ENCODE measurements at places on chromosomes 5 and 9. TPM values are rescaled to one million over a fixed set of nuclear protein-coding genes. Genes with fewer than 3 reads are reported as not detected.

DNA sequence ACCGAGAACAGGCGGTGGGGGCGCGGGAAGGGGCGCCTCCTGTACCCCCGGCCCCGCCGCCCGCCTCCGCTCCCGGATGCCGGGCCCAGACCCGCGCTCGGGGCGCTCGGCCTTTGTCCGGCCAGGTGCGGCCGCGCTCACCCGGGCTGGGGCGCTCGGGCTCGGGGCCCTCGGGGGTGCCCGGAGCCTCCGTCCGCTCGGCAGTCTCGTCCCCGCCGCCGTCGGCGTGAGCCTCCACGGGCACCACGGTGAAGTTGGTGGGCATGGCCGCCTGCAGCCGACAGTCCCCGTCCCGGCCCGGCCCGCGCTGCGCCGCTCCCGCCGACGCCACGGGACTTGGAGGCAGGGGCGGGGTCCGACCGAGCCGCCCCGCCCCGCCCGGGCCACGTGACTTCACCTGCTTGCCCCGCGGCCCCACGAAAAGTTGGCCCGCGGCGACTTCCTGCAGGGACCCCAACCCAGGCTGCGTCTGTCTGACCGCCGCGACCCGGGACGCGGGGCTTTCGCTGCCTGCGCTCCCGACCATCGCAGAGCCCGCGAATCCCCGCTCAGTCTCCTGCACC is at the start of gene SLC12A7:
SLC12A7 (minus strand) TSS at position 337 of the 563 bp plus-strand sequence; CDS start at position 265, 72 bp downstream.
- no peak for DNase-seq

Gene PCDHA1
- not detected for polyA plus RNA-seq

Gene REEP2
- polyA plus RNA-seq = 4.8 TPM

- DNase-seq = no peak
Observed at GRCh38 chr9:7028591-7028990, 270.8 kb downstream of the KDM4C start.

DNA sequence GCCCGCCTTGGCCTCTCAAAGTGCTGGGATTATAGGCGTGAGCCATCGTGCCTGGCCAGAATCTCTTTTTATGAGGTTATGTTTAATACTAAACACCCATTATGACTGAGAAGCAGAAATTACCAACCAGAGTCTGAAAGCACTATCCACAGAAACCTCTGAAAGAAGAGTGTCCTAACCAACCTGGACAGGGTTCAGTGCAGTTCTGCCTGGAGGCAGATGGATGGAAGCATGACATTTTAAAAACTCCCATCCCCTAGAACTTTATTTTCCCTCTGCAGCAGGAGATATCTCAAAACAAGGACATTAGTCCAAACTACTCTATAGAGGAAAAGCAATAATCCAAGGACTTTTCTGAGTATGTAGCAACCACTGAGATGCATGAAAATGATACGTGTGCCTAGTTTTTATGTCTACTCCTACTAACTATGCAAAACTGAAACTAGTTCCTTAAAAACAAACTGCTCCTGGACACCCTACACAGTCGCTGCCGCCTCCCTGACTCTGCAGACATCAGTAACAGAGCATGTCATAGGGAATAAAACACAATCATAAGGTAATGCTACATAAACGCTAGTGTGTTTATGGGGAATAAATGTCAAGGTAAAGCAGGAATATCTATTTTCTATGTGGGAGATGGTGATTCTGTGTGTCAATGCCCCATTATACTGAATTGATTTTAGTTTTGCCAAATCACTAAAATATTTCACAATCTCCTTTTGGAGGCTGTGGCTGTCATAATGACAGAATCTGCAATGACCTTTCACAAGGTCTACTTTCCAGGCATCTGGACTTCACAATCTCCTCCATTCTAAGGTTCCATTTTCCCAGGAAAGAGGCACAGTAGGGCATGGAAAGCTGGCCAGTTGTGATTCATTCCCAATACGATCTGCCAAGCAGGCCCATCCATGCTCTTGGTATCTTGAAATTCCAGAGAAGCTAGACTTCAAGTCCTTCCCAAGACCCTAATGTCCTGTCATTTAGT is 122.8 kb downstream of the SIL1 start:
- DNase-seq = no peak

DNA sequence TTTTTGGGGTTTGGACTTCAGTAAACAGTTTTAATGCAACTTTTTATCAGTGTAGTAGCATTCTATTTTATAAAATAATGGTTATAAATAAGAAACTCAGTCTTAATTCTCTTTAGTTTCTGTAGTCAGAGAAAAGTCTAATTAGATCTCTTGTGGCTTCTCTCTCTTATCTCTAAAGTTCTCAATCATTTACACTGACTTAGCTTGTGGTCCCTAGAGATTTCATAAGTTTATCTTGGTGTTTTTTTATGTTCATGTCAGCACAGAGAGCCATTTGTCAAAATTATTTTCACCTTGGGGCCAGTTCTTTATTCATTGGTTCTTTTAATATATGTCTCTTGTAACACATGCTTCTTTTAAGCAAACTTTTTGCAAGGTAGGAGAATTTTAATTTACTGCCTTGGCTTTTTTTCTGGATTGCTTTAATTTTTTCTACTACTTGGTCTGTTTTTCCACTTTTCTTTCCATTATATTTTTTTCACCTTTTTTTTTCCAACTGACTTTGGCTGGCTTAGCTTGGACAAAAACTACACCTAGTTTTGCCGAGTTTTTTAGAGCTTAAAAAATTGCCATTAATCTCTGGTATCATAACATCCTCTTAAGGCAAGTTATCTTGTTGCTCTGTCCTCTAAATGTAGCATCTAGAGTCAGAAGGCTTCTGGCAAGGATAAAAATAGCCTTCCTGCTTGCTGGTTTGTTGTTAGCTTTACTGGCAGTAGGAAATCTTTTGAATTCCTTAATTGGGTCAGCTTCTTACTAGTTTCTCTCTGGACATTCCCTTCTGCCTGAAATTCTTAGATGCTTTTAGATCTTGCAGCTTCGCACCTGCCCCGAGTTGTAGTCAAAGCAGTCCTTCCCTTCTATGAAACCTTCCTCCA is 35.3 kb downstream of the CPEB4 start:
- DNase-seq = no peak

GRCh38 chr9:121373011-121373729 is 3.1 kb upstream of the STOM start:
- DNase-seq = no peak

Gene GADD45G
- 21.0 TPM for polyA plus RNA-seq

DNA sequence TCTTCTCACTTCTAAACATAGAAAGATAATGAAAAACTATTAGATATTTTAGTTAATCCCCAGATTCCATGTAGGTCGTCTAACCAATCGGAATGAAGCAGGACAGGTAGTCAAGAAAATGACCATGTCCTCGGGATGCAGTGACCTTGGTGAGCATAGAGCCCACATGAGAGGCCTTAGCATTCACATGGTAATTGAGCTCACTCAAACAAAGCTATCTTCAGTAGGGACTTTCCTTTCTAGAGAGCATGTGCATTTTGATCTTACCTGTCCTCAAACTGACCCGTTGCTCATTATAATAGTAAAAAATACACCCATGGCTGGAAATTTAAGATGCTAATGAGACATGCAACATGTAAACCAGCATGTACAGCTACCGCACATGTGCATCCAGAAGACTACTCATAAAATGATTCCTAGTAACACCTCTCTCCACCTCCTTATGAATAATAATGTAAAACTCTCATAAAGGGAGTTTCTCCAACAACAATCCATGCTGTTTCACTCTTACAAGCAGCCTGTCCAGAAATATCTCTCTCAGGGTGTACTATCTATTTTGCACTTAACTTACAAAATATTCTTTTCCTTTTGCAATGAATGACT is 274.0 kb upstream of the CDH9 start:
- DNase-seq = no peak

Gene CNTNAP3
- polyA plus RNA-seq = 4.4 TPM

Gene ITK
- 92.8 TPM for polyA plus RNA-seq

Gene NUTM2G
- 0.02 TPM for polyA plus RNA-seq

DNA sequence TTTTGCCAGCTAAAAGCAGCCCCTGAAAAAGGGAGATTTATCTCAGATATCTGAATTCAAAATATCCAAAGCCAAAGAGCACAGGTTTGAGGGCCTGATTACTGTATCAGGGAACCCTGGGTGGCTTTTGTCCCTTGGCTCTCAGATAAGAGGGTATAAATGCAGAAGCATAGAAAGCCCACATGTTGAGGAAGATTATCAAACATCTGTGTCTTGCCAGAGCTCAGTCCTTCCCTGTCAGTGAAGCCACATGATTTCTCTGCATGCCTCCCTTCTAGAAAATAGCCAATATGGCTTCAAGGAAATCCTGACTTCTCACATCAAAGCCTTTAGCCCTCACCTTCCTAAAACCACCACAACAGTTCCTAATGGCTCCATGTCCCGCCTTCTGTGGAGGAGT is 408.0 kb upstream of the DMAC1 start:
- no peak for DNase-seq

DNA sequence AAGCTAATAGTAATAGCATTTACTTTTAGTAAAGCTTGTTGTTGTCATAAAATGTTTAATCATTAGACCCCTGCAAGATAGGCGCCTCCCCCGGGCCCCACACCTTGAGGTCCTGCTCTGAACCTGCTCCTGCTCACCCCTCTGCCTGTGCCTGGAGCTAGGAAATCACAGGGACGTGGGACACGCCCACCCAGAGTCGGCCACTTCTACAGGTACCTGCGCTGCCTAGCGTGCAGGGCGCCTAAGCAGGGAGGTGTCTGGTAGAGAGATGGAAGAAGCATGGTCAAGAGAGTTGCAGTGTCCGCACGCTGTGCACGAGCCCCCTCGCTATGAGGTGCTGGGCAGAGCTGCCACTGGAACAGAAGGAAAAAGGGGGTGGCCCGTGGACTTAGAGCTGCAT is 52.6 kb downstream of the HINT1 start:
- DNase-seq = no peak

DNA sequence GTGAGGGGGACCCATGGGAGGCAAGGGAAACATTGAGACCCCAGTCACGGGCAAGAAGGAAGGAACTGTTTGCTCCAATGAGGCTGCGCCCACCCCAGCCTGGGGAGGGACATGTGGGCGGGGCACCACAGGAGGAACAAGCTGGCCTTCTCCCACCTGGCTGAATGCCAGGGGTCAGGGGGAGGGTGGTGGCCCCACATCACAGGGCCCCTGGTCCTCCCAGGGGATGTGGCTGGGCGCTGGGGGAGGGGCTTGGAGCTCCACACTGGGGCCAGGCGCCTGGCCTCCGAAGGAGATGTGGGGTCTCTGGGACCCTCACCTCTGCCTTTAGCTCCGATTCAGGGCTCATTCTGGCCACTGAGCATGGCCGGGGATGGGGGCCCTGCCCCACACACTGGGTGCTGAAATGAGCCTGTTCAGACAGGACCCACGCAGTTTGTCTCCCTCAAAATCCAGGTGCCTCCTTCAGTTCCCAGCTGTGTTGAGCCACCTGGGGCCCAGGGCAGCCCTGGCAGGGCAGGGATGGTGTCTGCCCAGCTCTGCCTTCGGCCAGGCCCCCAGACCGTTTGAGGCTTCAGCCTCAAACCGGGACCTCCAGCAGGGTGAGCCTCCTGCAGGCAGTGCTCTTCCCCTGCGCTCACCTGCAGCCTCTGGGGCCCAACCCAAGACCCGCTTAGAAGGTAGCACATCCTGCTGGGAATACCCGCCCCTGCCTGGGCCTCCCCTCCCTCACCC is 33.2 kb upstream of the NOTCH1 start:
- no peak for DNase-seq

DNA sequence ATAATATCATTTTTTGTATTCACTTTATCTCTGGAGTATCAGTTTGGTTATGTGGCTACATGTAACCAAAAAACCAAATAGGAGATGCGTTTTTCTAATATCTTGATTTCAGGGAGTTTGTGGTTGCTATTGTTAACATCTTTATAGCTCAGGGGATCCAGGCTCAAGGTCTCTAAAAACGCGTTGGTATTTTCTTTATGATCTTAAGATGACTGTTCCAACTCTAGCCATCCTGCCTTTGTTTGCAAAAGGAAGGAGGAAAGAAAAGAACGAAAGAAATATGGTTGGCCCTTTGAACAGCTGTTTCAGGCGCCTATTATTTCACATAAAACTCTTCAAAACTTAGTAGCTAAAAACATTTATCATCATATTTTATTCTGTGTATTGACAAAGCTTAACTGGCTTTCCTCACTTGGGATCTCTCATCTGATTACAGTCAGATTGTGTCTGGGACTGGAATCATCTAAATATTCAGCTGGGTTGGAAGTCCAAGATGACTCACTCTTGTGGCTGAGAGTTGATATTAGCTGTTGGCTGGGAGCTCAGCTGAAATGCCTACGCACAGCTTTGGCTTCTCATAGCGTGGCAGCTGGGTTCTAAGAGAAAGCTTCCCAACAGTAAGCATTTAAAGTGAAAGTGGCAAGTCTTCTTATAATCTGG is 60.1 kb downstream of the FAM174A start:
- DNase-seq = no peak

Gene SMIM23
- polyA plus RNA-seq = 0.02 TPM

All from thymus (tissue), 14 donors.